Stimulated activated CD8-positive, alpha-beta memory T cell treated with anti-CD3 and anti-CD28 coated beads, Interleukin-7, amount 100 ng/mL, for 1 hour (primary cell): ENCODE measurements at places on chromosomes 16 and 17.

GRCh38 chr17:40180694-40181093 lies 3.4 kb downstream of the RAPGEFL1 start:
- DNase-seq: no peak

GRCh38 chr17:37719866-37720265 lies 25.0 kb downstream of the HNF1B start:
- DNase-seq: no peak

DNA sequence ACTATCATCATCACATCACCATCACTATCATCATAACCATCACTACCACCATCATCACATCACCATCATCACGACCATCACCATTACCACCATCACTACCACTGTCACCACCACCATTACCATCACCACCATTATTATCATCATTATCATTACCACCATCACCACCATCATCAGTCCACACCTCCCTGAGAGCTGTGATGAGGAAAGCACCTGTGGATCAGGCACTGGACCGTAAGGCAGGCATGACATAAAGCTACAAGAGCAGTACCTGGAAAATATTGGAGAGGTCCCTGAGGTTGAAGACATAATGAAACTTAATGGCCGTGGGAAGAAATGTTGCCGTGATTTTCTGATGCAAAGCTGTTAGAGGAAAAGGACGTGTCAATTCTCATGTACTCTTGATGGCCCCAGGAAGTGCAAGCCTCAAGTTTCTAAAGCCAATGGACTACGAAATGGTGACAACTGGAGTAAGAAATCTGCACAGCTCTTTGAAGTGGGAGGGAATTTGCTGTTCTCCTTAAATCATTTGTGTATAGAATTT lies 98.4 kb downstream of the DNAH17 start:
- DNase-seq: no peak

DNA sequence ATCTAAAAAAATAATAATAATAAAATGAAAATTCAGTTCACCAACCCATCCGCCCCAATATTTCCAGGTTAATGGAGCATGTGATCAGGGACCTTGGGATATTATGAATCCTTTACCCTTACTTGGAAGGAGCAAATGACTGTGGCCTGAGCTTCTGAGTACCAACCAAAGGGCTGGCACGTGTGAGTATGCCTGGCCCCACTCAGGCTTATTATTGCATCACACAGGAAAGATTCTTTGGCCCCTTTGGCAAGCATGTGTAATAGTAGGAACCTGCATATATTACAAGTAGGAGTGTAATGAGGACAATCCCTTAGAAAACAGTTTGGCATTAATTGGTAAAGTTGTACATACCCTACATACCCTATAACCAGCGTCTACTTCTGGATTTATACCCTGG lies 7.2 kb upstream of the C17orf78 start:
- no peak for DNase-seq

DNA sequence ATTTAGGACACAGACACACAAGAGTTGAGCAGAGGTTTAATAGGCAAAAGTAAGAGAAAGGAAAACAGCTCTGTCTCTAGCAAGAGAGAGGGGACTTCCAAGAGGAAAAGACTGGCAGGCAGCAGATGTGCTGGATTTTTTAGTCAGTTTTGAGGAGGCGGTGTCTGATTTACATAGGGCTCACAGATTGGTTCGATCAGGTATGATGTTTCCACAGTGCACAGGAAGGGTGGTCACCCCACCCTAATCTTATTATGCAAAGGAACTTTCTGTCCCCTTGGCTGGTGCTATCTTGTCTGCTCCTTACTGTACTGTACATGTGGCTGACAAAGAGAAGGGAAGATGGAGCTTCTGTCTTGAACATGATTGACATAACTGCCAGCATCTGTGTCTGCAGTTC lies 25.3 kb downstream of the BFAR start:
- DNase-seq: no peak

- DNase-seq: no peak
These were observed 946 bp upstream of the TMEM256 start for GRCh38 chr17:7404737-7405349.

DNA sequence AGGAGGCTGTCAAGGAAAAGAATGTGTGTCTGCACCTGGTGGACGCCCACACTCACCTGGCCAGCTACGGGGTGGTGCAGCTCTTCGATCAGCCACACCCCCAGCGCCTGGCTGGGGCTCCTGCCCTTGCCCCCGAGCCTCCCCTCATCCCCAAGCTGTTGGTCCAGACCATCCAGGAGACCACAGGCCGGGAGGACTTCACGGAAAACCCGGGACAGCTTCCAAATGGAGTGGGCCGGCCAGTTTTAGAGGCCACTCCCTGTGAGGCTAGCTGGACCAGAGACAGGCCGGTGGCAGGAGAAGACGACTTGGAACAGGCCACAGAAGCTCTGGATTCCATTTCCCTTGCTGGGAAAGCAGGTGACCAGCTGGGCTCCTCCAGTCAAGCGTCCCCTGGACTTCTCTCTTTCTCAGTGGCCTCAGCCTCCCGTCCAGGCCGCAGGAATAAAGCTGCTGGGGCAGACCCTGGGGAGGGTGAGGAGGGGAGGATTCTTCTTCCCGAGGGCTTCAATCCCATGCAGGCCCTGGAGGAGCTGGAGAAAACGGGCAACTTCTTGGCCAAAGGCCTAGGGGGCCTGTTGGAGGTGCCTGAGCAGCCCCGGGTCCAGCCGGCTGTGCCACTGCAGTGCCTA lies 2.2 kb downstream of the WDR81 start:
- DNase-seq: no peak

DNA sequence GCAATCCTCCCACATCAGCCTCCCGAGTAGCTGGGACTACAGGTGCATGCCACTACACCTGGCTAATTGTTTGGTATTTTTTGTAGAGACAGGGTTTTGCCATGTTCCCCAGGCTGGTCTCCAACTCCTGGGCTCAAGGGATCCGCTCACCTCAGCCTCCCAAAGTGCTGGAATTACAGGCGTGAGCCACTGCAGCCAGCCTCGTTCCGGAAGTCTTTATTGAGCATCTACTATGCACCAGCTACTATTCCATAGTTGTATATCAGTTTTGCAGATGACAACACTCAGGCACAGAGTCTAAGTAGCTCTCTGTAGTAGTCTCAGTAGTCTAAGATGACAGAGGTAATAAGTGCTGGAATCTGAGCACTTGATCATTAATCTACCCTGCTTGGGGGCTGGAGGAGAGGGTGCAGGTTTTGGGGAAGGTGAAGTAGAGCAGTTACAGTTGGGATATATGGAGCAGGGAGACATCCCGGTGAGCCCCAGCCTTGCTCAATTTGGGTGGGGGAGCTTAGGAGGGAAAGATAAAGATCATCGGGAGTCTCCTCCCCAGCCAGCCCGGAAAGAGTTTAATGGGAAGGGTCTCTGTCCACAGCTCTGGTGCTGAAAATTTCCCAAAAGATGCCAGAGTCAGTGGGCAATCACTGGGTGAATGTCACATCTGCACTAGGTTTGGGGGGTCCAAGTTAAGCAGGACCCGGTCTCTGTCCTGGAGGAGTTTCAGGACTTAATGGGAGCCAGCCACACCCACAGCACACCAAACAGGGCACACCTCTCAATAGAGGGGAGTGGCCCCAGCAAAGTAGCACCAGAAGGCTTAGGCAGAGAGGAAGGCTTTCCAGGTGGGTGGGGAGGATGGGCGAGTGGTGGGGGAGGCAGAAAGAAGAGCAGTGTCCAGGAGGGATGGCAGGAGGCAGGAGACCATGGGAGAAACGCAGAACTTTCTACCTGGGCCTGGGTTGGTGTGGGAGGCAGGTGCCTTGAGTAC lies 1.7 kb downstream of the OTOP3 start:
- no peak for DNase-seq

DNA sequence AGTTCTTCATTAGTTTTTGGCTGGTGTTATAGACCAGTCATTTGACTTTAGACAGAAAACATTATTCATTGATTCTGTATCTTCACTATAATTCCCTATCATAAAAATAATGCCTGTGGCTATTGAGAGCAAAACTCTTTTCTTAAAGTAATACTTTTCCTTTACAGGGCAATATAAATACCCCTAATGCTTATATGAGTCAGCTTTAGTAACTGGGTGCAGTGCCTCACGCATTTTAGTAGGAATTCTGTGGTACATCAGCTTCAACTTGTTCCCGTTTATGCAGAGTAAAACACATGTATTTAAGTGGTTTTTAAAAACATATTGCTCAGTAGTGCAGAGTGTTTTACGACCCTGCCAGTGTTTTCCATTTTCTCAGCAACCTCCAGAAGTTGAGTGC lies 68.1 kb downstream of the SEC14L1 start:
- no peak for DNase-seq

GRCh38 chr16:85105475-85105874 lies 6.8 kb downstream of the CIBAR2 start:
- DNase-seq: no peak

- no peak for DNase-seq
These were observed 217.8 kb upstream of the GSE1 start for GRCh38 chr16:85395207-85395912.

- DNase-seq: no peak
These were observed 5.7 kb upstream of the EXOSC6 start for GRCh38 chr16:70257391-70257790.

DNA sequence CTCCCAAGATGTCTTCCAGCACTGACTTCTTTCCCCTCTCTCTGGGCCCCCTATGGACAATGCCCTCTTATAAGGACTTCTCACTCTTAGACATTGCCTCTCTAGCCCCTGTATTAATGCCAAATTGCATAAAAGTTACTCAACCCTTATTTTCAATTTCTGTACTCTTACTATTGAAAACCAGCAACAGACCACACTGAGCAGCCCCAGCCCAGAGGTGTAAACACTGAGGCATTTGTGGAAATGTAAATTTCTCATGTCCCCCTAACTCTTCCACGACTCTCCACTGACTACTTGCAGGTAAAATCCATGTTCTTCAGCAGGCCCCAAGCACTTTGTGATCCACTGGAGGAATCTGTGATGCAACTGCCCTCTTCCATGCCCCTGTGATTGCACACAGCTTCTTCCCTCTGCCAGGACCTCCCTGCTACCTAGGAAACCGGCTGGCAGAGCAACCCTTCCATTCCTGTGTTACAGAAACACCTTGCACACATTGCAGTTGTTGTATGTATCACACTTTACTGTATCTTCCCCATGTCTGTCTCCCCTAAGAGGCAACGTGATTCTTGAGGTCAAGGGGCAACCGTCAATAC lies 4.4 kb downstream of the N4BP1 start:
- DNase-seq: no peak

DNA sequence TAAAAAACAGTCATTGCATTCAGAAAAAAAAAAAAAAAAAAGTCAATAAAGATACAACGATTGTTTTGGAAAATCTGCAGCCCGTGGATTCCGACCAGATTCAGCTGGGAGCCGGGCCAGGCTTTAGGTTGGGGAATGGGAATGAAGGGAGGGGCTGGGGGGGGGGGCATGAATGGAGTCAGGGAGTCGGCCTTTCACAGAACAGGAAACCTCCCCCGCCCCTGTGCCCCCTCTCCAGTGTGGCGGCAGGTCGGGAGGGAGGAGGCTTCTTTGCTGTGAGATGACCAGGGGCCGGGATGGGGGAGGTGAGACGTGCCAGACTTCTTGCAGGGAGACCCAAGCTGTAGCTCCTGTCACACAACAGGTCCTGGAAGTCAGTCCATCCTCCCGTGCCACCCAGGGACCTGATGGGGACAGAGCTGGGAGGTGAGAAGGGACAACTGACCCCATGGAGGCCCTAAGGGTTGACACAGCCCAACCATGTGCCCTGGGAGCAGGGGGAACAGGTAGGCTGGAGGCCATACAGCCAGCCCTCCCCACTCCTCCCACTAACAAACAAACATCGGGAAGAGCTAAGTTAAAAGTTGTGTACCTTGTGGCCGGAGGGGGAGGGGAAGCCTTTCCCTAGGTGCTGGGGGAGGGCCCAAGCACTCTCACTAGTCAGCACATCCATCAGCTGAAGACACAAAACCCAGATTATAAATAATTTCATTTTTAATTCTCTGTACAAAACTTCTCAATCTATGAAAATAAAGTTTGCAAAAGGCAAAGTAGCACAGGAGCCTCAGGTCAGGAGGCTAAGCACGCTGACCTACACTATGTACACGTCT lies 25.2 kb downstream of the SREBF1 start:
- DNase-seq: no peak

DNA sequence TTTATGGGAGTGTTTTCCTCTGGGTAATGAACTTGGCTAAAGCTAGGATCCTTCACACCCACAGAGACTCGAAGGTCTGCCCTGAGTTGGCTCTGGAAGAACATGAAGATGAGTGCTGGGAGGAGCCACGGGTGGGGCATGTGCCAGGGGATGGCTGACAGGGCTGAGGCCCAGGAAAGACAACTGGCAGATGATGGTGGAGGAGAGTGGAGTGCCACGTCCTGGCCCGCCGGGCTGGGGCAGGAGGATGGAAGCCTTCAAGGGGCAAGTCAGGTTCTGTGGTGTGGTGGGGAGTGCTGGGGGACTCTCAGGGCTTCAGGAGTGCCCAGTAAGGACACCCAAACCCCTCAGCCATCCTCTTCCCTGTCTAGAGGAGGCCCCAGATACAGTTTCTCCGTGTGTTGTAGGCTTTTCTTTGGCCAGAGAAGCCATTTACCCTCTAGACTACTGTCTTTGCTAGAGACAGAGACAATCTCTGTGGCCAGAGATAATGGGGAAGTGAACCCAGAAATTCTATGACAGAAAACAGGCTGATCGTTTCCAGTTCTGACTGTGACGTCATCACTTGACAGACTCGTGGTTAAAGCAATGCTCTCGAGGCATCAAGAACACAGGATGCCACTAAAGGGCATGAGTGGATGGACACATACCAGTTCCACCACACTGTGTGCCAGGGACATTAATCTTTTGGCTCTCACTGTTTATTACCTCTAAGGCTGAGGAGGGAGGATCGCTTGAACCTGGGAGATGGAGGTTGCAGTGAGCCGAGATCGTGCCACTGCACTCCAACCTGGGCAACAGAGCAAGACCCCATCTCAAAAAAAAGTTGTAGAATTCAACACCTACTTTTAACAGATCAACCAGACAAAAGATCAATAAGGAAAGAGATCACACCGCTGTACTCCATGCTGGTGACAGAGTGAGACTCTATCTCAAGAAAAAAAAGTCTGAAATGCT lies 18.6 kb upstream of the SLC5A10 start:
- no peak for DNase-seq

GRCh38 chr17:1050246-1050995 lies 53.5 kb downstream of the TIMM22 start:
- DNase-seq: no peak

- no peak for DNase-seq
These were observed 9.4 kb upstream of the TOM1L1 start for GRCh38 chr17:54891176-54891821.

DNA sequence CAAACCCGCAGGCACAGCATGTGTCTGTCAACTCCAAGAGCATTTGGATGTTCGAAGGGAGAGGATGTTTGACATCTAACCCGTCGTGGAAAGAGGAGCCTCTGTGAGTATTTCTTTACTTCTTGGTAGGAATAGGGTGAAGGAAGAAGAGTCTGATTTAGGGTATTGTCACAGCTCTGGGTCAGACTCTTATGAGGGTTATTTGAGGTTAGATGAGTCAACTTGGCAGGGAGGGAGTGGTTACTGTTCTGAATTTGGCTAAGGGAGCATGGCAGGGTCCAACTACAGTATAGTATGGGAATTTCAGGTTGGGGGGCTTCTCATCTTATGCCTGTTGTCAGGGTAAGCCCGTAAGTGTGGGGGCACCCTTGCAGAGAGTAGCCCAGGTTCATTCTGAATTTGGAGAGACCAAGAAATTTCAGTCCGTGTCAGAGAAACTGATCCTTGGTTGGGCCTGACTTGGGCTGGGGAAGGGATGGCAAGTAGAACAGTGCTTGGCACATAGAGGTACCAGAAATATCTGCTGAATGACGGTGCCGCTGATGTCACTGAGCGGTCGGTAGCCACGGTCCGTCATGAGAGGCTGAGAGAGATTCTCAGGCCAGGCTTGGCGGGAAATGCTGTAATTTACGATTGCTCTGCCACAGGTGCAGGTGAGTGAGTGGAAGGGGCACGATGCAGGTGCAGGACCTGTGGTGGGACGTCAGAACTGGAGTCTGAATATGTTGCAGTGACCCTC lies 43.2 kb downstream of the MYH3 start:
- DNase-seq: no peak
